ENCODE measurements at places on chromosomes 6 and 20.

DNA sequence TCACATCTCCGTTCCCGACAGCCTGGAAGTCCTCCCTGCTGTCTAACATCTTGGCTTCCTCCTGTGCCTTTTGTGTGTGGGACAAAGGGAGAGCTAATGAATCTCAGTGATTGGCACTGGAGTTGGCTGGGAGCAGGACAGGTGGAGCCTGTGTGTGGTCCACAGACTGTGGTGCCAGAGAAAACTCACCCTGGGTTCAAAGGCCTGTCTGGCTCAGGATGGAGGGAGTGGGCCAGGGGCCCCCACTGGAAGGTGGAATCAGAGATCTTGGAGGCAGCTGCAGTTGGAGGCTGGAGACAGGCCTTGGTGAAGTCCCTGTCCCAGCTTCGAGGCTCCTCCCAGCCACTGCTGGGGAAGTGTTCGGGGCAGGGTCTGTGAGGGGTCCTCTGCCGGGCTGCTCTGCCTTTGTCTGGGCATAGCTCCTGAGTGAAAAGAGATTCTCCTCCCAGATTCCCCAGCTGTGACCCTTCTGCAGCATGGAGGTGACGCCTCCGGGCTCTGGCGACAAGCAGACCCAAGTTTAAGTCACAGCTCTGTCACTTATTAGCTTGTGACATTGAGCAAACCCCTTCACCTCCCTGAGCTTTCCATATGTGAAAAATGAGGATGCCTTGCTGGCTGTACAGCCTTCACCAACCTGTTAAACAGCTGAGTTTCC lies 13.9 kb upstream of the ITPR3 start:
- no peak for DNase-seq

GRCh38 chr6:134892362-134892761 lies 57.5 kb downstream of the ALDH8A1 start:
- no peak for DNase-seq

DNA sequence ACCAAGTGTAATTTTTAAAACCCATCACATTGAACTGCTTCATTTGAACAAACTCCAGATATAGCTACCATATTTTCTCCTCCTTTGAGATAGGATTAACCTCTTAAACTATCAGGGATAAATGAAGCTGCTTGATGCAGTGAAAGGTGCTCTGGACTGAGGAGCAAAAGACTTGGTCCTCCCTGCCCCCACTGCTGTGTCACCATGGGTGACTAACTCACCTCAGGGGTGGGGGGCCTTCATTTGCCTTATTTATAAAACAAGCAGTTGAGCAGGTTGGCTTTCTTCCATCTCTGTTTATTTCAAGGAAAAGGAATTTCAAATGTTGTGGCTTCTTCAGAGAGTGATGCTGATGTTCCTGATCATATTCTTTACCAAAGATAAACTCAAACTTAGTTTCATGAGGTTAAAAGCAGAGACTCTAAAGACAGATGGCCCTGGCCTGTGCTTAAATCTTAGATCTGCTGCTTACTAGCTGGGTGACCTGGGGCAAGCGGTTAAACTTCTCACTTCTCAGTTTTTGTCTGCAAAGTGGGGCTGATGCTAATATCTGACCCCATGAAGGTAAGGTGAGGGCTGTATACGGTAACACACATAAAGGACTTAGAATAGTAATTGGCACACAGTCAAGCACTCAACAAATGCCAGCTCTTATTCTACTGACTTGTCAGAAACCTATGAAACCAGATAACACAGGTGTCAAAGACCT lies 50.5 kb downstream of the FHL5 start:
- DNase-seq = no peak

DNA sequence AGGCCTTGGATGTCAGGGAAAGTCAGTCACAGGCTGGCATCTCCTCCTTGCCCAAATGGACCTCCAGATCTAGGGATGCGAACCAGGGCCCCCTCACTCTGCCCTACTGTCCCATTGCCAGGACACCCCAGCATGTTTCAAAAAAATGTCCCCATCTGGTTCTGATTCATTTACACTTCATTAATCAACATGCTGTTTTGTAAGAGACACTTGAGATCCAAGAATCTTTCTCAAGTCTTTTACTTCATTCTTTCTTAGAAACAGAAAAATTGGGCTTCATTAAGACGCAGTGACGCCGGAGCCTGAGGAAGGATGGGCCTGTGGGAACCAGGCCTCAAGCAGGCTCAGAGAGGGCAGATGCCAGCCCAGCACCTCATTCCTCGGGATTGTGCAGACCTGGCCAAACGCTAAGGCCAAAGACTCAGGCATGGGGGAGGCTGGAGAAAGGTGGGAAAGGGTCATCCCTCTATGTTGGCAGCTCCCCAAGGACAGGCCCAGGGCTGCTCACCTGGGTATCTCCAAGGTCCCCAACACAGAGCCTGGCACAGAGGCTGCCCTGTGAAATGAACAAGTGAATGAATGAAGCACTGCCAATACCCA lies 3.8 kb downstream of the RSPO4 start:
- no peak for DNase-seq

GRCh38 chr6:142332393-142333098 lies 30.7 kb downstream of the ADGRG6 start:
- DNase-seq = no peak

GRCh38 chr6:53801022-53801421 lies 6.2 kb downstream of the LRRC1 start:
- no peak for DNase-seq

DNA sequence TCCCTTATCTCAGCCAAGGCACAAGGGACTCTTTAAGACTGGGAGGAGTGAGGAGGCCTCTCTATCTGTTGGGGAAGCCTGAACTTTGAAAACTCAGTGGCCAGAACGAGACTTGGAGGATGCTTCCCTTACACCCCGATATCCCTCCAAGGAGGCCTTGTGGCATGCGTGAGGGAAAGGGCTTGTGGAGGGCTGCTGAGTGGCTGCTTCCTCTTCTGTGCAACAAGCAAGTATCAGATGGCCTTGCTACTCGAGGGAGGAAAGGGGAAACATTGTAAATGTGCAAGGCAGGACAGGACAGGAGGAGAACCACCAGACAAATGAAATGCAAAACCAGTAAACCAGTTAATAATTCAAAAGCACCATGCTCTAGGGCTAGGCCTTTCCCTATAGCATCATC lies 306.5 kb upstream of the MAP3K7 start:
- DNase-seq = no peak

- no peak for DNase-seq
These were observed 206.5 kb downstream of the SAMD5 start for GRCh38 chr6:147715035-147715434.

DNA sequence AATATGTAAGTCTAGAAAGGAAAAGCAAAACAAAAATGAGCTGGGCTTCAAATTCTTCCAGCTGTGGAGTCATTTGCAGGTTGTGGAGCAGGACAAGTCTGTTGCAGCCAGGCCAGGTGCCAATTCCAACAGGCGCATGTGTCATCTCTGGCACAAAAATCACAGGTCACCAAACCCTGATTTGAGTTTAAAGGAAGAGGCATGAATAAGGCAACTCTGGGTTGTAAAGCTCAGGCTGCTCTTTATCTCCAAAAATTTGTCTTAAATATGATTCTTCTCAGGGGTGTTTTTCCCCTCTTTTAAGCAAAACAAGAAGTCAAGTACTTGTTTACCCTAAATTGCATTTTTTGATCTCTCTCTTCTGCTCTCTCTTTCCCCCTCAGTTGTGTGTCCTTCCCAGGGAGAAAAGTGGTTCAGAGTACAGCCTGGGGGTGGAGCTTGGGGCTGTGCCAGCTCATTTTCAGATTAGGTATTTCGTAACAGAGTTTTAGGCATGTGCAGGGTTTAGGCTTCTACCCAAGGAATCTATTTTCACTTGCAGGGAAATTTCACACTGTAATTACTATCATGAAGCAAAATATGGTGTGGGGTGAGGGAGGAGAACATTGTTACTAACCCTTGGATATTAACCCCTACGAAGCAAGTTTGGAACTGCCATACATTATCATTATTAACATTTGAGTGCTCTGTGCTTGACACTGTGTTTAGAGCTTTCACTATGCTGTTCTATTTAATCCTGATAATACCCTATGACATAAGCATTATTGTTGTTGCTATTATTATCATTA lies 8.3 kb upstream of the NCOA3 start:
- DNase-seq = peak; percentile 82

GRCh38 chr6:92922216-92922806 lies 497.0 kb downstream of the EPHA7 start:
- DNase-seq = no peak

DNA sequence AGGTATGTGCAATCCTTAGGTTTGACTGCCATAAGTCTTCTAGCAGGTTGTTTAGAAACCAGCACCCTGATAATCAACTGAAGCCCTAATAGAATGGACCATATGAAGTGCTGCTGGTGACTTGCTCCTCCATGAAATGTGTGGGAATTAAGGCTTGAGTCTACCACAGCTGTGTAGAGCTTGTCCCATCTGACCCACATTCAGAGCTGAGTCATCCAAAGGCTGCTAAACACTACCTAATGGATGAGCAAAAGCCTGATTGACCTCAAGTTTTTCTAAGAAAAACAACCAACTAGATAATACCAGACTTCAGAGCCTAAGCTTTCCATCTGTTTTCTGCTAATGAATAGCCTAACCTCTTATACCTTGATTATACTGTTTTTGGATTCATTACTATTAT lies 120.3 kb upstream of the MOCS1 start:
- no peak for DNase-seq

DNA sequence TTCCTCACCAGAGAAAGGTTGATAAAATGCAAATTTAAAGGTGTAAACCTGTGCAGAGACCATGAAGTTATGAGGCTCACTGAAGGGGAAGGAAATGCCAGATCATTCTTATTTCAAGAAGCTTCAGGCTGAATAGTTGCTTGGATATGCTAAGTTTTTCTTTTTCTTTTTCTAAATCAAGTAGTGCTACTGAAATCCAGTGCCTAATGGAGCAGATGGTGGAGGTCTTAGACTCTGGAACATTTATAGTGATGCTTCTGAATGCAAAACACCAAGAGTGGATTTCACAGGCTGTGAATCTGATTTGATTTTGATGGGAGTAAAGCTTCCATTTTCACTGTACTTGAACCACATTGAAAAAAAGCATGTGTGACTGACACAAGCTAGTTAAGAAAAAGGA lies 151.2 kb upstream of the BEND3 start:
- DNase-seq = no peak

DNA sequence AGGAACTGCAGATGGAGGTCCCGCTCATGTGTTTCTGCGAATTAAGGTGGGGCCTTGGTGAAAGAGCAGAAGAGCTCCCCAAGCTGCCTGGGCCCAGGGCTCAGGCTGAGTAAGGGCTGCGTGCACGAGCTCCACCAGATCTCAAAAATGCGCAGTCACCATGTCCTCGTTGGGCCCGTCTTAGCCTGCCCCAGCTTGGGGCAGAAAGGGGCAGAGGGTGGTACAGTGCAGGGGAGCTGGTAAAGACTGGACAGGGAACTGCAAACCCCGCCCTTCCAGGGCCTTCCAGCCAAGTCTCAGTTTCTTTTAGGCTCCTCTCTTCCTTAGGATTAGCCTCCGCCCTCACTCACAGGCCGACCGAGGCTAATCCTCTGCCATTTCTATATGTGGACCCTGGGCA lies 101.6 kb downstream of the FOXF2 start:
- no peak for DNase-seq

DNA sequence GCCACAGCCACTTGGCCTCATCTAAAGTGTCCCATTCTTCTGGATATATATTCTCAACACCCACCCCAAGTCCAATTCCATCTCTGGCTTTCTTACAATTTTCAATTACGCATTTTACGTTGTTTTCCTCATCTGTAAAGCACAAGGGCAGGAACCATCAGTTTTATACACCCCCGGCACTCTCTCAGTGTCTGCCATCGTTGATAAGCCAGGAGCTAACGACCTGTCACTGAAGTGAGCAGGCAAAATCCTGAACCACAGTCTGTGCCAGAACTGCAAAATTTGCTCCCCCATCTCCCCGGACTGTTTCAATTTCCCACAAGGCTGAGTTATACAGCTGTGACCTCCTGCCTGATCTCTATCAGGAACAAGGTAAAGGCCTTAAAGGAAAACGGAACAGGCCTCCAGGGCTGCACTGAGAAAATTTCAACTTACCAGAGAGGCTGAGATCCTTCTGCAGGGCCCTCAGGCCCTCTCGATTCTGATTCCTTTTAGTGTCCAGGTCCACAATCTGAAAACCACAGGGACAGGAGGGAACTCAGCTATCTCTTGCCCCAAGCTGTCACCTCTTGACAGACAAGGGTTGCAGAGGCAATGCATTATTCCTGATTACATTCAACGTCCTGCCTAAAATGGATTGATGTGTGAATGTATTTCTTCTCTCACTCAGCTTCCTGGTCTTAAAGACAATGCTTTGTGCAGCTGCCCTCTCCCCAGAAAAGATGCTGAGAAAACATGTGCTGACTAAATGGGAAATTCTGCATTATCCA lies 1.8 kb downstream of the PDRG1 start:
- no peak for DNase-seq

DNA sequence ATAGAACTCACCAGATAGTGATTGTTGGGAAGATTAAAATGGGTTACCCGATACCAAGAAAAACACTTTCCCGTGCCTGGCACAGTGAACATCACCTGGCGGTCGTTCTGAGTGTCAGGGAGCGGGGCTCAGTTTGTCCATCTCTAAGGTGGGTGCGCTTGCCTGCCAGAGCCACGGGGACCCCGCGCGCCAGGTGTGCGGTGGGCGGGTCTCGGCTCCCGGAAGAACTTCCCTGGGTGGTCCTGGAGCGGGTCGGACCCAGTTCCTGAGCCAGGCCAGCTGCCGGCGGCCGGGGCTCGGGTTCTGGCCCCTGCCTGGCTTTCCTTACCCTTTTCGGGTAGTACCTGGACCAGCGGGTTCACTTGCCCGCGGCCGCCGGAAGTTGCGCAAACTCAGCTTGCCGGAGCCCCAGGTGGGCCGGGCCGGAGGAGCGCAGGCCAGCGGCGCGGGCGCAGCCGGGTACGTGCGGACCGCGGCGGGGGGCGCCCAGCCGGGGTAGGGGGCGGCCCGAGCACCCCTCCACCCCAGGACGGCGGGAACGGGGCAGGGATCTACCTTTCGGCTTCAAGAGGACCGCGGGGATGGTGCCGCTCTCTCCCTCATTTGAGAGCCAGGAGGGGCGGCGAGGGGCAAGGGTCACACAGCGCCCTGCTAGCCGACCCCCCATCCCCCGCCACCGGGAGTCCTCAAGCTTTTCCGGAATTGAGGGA lies 7.5 kb downstream of the FAM110A start:
- DNase-seq = peak; percentile 46

DNA sequence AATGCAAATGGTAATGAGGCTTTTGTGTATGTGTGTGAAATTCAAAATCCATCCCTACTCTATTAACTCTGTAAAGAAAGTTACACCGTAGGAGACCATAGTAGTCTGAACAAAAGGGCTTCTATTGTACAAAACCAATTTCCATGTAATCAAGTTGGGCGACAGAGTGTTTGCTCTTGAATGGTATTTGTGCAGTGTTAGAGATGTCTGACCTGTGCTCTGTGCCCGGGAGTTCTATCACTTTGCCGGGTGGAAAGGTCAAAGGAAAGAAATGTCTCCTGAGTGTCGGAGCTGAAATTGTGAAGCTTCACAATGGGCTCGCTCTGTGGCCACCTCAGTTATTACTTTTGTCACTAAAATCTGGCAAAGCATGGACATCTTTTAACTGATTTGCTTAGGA lies 312.0 kb downstream of the SAMD5 start:
- DNase-seq = no peak
